ENCODE measurements at places on chromosomes 5 and 9.

DNA sequence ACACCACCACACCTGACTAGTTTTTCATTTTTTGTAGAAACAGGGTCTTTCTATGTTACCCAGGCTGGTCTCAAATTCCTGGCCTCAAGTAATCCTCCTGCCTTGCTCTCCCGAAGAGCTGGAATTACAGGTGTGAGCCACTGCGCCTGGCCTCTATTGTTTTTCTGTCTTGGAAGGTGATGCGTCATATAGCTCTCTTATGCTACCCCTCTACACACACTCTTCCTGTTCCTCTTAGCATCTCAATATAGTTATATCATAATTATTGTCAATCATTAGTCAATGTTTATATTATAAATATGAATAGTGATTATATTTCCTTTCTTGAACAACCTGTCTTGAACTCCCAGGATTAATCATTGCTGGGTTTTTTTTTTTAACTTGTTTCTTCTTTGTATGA, 7.3 kb downstream of the PKD2L2 start:
- no peak for DNase-seq

DNA sequence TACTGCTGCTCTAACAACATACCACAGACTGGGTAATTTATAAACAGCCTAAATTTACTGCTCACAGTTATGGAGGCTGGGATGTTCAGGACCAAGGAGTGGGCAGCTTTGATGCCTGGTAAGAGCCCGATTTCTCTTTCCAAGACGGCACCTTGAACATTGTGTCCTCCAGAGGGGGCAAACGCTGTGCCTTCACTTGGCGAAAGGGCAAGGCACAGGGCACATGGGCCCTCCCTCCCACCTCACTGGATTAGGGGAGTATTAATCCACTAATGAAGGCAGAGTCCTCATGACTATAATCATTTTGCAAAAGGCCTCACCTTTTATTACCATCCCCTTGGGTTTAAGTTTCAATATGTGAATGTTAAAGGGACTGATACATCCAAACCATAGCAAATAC, 397.7 kb downstream of the TMEM38B start:
- DNase-seq, result no peak

GRCh38 chr5:149863830-149864229, 80.8 kb downstream of the PDE6A start:
- no peak for DNase-seq

DNA sequence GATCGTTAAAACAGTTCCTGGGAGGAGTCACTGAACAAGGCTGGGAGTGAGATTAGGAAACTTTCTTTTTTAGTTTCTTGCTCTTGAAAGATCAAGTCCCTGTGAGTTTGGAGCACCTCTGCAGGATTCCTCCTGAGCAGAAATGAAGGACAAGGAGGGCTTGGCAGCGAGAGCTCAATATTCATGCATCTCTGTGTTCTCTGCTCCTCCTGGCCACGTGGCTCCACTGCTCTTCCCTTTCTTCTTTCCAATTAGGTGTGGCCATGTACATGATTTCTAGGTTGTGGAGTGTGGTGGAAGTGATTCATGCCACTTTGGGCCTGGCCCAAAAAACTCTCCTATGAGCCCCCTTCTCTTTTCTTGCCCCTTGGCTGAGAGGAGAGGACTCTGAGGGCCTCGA, 67.2 kb downstream of the FGF18 start:
- DNase-seq, result no peak

DNA sequence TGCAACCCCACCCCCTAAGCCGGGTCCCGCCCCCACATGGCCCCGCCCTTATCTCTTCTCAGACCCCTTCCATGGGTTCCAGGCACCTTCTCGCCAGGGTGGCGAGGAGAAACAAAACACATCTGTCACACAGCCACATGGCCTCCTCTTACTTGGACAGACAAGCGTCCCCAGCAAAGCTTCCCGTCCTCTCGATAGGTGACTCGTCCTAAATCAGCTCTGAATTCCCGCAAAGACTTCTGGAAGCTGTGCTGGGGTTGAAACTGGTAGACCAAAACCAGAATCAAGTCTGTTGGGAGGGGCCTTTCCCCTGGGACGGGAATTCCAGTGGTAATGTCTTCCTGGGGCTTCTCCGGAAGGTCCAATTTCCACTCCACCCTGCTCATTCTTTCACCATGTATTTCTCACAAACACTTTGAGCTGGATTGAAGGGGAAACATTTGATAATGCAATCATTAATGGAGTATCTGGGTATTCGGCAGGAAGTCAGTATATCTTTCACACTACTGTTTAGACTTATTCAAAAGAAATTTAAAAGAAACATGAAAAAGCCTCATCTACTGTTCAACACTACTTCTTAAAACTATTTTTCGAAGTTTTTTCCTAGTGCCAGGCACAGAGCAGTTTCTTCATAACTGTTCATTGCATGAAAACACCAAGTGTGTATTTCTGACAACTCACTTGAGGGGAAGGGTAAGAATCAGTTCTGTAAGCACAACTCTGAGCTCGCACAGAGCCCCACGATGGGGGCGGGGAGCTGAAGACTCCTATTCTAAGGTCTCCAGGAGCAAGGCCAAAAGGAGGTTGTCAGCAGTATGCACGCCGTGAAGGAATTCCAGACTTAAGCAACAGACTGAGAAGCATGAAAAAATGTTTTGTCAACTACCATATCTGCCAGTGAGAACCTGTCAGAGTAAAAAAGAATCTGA, 644 bp upstream of the CTNNAL1 start:
- DNase-seq, result peak; percentile 74

DNA sequence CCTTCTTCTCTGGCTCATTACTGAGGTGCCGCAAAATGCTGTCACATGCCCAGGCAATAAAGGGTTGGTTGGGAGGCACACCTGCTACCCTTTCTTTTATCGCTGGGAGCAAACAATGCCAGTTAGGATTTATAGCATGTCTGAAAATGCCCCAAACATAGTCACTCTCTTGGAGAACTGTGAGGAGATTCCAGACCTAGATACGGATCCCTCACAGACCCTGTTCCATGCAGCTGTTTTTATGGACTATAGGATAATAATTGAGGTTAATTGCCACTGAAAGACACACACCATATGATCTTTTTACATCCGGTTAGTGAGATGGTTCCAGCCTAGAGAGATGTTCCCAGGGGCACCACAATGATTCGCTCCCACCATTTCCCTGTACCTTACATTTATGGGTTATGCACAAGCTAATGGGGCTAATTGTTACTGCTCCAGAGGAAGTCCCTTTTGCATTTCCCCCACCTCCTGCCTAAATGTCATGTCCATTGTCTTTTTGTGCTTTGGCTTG, 318.1 kb downstream of the PIK3R1 start:
- DNase-seq, result no peak
